ENCODE measurements at places on chromosomes 11 and 22.

DNA sequence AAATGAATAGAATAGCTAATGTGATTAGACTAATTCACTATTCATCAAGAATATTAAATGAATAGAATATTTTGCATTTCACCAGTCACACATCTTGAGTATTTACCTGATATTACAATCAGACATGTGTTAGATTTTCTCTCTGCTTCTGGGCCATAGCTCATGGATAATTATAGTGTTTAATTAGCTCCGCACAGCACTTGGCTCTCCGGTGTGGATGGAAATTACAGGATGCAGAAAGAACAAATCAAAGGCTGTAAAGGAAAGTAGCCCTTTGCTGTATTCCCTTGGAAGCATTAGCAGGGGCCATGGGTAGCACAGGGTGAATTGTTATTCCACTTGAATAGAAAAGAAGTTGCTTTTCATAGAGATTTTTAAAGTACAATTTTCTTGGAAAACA, 320.3 kb upstream of the SORL1-AS1 start:
- no peak overlapping the region for H3K4me3 ChIP-seq
- no peaks in the 10 kb centered on the region for H3K36me3 ChIP-seq
- no peaks in the 10 kb centered on the region for H3K27me3 ChIP-seq
- no peak for DNase-seq

- peak; percentile 54 for DNase-seq
- no peaks in the 10 kb centered on the region for H3K27me3 ChIP-seq
- H3K4me1 ChIP-seq = no peaks in the 10 kb centered on the region
- peak overlapping the region; percentile 35 for H3K27ac ChIP-seq
- no peak overlapping the region for H3K4me3 ChIP-seq
These were observed 46.3 kb downstream of the IGLL1 start for GRCh38 chr22:23533771-23534191.

DNA sequence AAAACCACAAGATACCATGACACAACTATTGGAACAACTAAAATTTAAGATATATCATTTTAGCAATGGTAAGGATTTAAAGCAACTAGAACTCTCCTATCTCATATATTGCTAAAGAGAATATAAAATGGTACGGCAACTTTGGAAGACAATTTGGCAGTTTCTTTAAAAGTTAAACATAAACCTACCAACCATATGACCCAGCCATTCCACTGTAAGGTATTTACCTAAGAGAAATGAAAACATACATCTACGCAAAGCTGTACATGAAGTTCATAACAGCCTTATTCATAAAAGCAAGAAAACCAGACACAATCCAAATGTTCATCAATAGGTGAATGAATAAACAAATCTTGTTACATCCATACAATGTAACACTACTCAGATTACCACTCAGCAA, 31.3 kb downstream of the SIK3 start:
- no peaks in the 10 kb centered on the region for H3K36me3 ChIP-seq
- H3K4me1 ChIP-seq = peaks cover 59% of the 10 kb centered on the region
- H3K27me3 ChIP-seq = no peaks in the 10 kb centered on the region
- H3K4me3 ChIP-seq = no peak overlapping the region

- no peaks in the 10 kb centered on the region for H3K4me1 ChIP-seq
- no peak overlapping the region for H3K27ac ChIP-seq
- H3K4me3 ChIP-seq = no peak overlapping the region
- no peaks in the 10 kb centered on the region for H3K27me3 ChIP-seq
- H3K36me3 ChIP-seq = no peaks in the 10 kb centered on the region
These were observed 507.1 kb upstream of the CCDC90B start for GRCh38 chr11:83793310-83793709.

DNA sequence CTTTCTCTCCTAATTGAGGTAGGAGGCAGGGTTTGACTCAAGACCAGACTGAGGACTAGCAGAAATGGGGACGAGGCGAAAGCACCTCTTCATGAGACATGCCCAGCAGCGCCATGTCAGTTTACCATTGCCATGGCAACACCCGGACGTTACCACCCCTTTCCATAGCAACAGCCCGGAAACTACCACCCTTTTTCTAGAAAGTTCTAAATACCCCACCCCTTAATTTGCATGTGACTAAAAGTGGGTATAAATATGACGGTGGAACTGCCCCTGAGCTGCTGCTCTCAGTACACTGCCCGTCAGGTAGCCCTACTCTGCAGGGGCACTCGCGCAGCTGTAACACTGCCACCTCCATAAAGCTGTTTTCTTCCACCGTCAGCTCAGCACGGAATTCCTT, 5.9 kb upstream of the RAC2 start:
- no peaks in the 10 kb centered on the region for H3K27me3 ChIP-seq
- no peak overlapping the region for H3K4me3 ChIP-seq
- H3K4me1 ChIP-seq = peaks cover 9% of the 10 kb centered on the region
- H3K27ac ChIP-seq = no peak overlapping the region
- H3K36me3 ChIP-seq = no peaks in the 10 kb centered on the region
- peak; percentile 29 for DNase-seq

DNA sequence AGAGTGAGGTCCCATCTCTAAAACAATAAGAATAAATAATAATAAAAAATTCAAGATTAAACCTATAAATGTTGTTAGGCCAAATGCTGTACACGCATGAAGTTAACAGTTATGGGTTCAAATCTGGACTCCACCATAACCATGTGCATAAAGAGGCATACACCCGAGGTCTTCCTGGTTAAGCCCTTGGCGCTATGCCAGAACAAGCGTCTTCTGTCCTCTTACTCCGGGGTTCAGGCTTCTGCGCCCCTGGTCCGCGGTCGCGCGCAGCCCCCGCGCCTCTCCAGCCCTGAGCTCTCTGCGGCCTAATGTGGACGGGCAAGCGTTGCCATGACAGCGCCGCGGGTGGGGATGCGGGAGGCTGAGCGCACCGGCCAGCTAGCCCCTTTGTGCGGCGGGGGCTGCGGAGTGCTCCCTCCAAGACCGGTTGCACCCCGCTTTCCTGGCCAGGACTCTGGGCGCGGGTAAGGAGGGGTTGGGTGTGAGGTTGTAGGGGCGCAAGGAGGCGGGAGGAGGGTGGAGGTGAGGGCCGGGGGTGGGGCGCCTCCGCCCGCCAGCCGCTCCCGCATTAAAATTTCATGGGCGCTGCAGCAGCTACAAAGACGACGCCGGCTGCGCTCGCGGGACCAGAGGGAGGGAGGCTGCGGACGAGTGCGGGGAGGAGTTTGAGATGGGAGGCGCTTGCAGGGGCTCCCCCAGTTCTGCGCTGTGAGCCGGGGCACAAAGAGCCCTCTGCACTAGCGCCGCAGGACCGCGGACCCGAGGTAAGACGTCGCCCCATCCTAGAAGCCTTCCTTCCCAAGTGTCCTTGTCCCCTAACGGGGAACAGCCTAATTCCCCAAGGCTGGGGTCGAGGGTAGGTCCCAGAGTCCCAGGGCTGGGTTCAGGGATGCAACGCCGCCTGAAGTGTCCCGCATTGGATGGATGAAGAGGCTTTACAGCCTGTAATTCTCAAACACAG, at the start of gene MIAT:
Gene MIAT, plus strand, starts transcription at position 698 of the 961 bp plus-strand sequence.
- DNase-seq = peak; percentile 91
- no peak within 1 kb of the TSS for H3K27ac ChIP-seq
- no peaks in the 10 kb centered on the region for H3K36me3 ChIP-seq
- H3K27me3 ChIP-seq = peaks cover 51% of the 10 kb centered on the region
- peaks cover 26% of the 10 kb centered on the region for H3K4me1 ChIP-seq

GRCh38 chr11:127679816-127680545, 679.4 kb upstream of the KIRREL3 start:
- H3K4me3 ChIP-seq = no peak overlapping the region
- DNase-seq = no peak
- H3K27ac ChIP-seq = no peak overlapping the region

DNA sequence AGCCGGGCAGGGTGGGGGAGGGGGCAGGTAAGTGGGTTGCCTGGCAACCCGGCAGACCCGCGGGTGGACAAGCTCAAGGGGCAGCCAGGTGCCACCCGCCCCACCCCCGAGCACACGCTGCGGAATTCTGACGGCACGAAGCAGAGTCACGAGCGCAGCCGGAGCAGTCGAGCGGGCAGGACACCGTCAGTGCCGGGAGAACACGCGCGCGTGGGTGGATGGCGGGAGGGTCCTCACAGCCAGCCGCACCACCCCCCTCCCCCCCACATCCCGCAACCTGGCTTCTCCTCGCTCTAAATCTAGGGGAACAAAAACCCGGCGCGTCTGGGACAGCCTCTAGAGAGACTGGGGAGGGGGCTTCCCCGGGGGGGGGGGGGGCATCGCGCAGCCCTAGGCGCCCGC, 133.1 kb upstream of the HSD17B12 start:
- DNase-seq = no peak
- H3K4me3 ChIP-seq = no peak overlapping the region
- H3K27me3 ChIP-seq = peaks cover 25% of the 10 kb centered on the region
- H3K27ac ChIP-seq = no peak overlapping the region

DNA sequence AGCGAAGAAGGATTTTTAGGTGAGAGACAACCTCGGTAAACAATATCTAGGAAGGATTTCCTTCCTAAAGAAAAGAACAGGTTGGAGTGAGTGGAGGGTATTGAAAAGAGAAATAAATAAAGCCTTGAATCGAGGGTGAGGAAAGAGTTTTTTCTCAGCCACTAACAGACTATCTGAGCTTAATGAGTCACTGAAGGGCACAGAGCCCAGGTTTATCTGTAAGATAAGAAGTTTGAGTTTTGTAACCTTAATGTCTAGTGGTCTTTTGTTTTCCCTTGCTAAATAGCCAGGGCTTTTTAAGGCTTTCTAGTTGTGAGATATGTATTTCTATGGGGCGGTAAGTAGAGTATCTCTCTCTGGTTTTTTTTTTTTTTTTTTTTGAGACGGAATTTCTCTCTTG, 394.5 kb upstream of the KIRREL3 start:
- no peaks in the 10 kb centered on the region for H3K4me1 ChIP-seq
- H3K4me3 ChIP-seq = no peak overlapping the region
- H3K27ac ChIP-seq = no peak overlapping the region
- no peaks in the 10 kb centered on the region for H3K27me3 ChIP-seq
- no peaks in the 10 kb centered on the region for H3K36me3 ChIP-seq

GRCh38 chr11:43968719-43969118, 26.3 kb downstream of the C11orf96 start:
- peaks cover 3% of the 10 kb centered on the region for H3K4me1 ChIP-seq
- H3K4me3 ChIP-seq = no peak overlapping the region
- no peak overlapping the region for H3K27ac ChIP-seq
- no peaks in the 10 kb centered on the region for H3K36me3 ChIP-seq
- no peak for DNase-seq

DNA sequence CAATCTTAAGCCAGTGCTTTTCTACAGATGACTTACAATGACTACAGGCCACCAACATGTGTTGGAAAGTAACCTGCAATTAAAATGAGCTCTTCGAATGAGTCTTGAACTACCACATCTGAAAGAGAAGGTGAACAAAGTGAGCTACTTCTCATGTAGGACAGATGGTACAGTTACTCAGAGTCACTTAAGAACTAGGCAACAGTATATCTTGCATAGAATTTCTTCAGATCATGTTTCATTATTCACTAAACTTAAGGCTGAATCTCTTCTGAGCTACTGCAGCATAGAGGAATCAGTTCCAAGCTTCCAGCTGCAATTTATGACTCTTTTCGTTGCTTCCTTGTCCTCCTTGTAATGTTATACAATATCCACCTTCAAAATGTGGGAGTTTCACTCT, 270.9 kb downstream of the TTC28 start:
- no peak overlapping the region for H3K4me3 ChIP-seq
- no peak for DNase-seq
- H3K27ac ChIP-seq = no peak overlapping the region
- no peaks in the 10 kb centered on the region for H3K36me3 ChIP-seq

DNA sequence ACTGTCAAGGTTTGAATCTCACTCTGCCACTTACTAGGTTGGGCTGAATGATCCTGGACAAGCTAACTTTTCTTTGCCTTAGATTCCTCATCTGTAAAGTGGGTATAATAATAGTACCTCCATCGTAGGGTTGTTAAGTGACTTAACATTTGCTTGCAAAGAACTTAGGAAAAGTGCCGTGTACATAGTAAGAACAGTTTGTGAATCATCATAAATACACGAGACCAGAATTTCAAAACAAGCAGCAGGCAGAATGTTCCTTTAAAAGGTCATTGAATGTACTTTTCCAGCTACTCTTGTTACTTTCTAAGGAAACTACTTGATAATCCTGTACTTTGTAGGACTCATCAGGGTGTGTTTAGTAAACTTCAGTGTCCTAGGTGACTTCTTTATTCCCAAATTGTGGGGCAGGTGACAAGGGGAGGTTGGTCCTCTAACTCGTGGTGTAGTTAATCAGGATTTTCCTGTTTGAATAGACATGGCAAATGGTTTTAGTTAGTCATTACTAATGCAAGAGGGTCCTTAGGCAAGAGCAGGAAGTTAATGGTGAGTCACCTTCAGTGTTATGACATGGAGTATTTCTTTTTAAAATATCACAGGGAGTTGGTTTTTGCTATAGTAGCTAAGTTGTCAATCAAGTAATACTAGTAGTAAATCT, 67.9 kb downstream of the YAP1 start:
- no peaks in the 10 kb centered on the region for H3K4me1 ChIP-seq
- no peak overlapping the region for H3K27ac ChIP-seq
- DNase-seq = no peak
- no peak overlapping the region for H3K4me3 ChIP-seq
- no peaks in the 10 kb centered on the region for H3K36me3 ChIP-seq

- no peak for DNase-seq
- peak overlapping the region; percentile 58 for H3K27ac ChIP-seq
- H3K4me1 ChIP-seq = peaks cover 30% of the 10 kb centered on the region
- H3K36me3 ChIP-seq = no peaks in the 10 kb centered on the region
These were observed 23.8 kb downstream of the PARVB start for GRCh38 chr22:44047891-44048301.

DNA sequence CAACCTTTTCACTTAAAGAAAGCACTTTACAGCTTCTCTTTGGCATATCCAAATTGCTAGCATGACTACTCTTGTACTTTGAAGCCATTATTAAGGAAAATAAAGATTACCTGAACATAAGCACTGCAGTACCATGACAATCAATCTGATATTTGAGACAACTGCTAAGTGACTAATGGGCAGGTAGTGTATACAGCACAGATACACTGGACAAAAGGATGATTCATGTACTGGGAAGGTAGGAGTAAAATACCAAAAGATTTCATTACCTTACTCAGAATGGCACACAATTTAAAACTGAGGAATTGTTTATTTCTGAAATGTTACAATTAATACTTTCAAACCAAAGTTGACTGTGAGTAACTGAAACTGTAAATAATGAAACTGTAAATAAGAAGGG, 1054.3 kb upstream of the TENM4 start:
- no peaks in the 10 kb centered on the region for H3K27me3 ChIP-seq
- no peak overlapping the region for H3K27ac ChIP-seq
- H3K36me3 ChIP-seq = no peaks in the 10 kb centered on the region
- DNase-seq = no peak

GRCh38 chr11:34243600-34244464, 114.0 kb downstream of the ABTB2 start:
- H3K4me1 ChIP-seq = peaks cover 41% of the 10 kb centered on the region
- no peaks in the 10 kb centered on the region for H3K36me3 ChIP-seq
- no peaks in the 10 kb centered on the region for H3K27me3 ChIP-seq
- no peak overlapping the region for H3K27ac ChIP-seq

- no peak overlapping the region for H3K27ac ChIP-seq
- no peak for DNase-seq
- no peak overlapping the region for H3K4me3 ChIP-seq
- peaks cover 42% of the 10 kb centered on the region for H3K36me3 ChIP-seq
- peaks cover 7% of the 10 kb centered on the region for H3K4me1 ChIP-seq
- H3K27me3 ChIP-seq = no peaks in the 10 kb centered on the region
These were observed 9.1 kb downstream of the TPCN2 start for GRCh38 chr11:69057801-69058200.
